Hematopoietic multipotent progenitor cell treated with erythropoietin and hydrocortisone succinate and interleukin-3 and kit ligand, for 8 days (in vitro differentiated cells): ENCODE measurements at places on chromosomes 3 and 15.

- no peak for DNase-seq
These were observed 38.3 kb upstream of the ESYT3 start for GRCh38 chr3:138395865-138396751.

DNA sequence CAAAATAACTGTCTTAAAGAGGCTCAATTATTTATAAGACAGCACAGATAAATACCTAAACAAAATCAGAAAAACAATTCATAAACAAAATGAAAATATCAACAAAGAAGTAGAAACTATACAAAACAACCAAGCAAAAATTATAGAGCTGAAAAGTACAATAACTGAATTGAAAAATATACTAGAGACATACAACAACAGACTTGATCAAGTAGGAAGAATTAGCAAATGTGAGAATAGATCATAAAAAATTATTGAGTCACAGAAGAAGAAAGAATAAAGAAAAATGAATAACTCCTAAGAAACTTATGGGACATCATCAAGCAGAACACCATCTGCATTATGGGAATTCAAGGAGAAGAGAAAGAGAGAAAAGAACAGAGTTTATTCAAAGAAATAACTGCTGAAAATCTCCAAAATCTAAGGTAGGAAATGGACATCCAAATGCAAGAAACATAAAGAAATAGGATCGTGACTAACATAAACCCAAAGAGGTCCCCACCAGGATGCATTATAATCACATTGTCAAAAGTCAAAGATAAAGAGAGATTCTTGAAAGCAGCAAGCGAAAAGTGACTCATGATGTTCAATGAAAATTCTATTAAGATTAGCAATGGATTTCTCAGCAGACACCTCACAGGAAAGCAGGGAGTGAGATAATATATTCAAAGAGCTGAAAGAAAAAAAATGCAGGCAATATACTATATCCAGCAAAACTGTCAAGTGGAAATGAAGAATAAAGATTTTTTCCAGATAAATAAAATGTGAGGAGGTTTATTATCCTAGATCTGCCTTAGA is 85.9 kb downstream of the DCLK3 start:
- no peak for DNase-seq

DNA sequence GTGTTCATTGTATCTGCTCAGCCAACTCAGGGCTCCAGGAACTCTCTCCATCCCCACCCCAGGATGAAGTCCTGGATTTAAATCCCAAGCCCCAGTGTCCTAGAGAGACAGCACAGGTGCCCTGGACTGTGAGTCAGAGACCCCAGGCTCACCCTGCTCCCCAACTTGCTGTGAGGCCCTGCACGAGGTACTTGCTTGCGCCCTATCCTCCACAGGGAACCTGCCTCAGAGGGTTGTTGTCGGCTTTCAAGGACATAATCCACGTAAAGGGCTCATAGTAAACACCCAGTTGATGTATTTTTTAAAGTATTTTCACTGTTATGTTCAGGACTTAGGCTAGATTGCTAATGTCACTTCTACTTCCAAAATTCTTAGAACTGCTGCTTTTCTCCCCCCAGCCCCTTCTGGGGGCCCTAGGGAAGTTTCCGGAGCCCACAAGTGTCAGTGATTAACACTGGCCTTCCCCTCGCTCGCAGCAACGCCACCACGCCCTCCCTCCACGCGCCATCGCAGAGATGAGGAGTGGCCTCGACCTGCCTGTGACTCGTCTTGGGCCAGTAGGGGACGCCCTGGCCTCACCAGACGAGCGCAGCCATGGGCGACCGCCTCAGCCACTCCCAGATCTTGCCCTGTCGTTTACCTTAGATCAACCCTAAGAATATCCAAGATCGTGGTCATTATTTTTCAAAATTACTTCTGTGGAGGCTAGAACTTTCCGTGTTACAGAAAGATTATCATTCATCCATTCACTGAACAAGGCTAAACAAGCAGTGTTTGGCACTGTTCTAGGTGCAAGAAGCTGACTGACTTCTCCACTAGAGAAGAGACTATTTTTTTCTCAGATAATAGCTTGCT is 6.0 kb upstream of the SRP14 start:
- peak; percentile 86 for DNase-seq

GRCh38 chr3:73056845-73057150 is 4.7 kb upstream of the EBLN2 start:
- DNase-seq = no peak

DNA sequence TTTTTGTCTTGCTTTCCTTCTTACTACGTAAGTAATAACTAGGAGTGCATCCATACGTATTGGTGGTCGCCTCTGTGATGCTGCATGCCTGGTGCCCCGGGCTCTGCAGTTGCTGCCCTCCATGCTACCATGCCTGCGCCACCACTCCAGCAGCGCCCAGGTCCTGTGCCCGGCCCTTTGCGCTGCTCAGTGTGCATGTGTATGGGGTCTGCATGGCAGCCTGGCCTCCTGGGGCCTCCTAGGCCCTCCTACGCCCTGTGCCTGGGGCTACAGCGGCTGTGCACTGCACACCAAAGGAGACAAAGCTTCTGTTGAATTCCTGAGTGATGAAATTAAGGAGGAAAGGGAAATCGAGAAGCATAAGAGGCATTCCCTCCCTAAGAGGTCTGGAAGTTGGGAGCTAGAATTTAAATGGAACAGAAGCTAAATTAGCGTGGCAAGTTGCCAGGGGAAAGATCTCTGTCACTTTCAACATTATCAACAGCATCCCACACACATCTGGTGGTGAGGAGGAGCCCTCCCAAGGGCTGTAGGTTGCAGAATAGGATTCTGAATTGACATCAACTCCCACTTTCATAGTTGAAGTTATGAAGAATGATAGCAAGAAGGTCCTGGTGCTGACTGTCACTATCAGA is 275.0 kb upstream of the CHRM5 start:
- peak; percentile 39 for DNase-seq

DNA sequence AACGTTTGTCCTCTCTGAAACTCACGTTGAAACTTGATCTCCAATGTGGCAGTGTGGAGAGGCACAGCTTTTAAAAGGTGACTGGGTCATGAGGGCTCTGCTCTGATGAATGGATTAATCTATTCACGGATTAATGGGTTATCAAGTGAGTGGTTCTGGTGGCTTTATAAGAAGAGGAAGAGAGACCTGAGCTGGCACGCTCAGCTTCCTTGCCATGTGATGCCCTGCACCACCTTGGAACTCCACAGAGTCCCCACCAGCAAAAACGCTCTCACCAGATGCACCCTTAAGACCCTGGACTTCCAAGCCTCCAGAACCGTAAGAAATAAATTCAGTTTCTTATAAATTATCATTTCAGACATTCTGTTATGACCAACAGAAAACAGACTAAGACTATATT is 2.6 kb downstream of the PPP1R2 start:
- DNase-seq = no peak

- no peak for DNase-seq
These were observed 167.1 kb upstream of the WNT5A start for GRCh38 chr3:55654123-55654760.

- DNase-seq = no peak
These were observed 84.9 kb upstream of the ACP3 start for GRCh38 chr3:132232231-132232792.

GRCh38 chr3:113070681-113071113 is 79.9 kb downstream of the GTPBP8 start:
- DNase-seq = no peak

GRCh38 chr3:14464141-14464465 is 61.7 kb downstream of the SLC6A6 start:
- DNase-seq = no peak

- no peak for DNase-seq
These were observed 12.2 kb downstream of the ZDHHC3 start for GRCh38 chr3:44963571-44964325.

- DNase-seq = no peak
These were observed 68.4 kb upstream of the TSPAN3 start for GRCh38 chr15:77139312-77139711.

- DNase-seq = no peak
These were observed 185.2 kb downstream of the ANXA2 start for GRCh38 chr15:60212536-60212935.

- DNase-seq = no peak
These were observed 86.6 kb downstream of the EDEM1 start for GRCh38 chr3:5274091-5274490.

- DNase-seq = peak; percentile 25
These were observed 126.8 kb upstream of the ARHGEF3 start for GRCh38 chr3:56928379-56929068.

DNA sequence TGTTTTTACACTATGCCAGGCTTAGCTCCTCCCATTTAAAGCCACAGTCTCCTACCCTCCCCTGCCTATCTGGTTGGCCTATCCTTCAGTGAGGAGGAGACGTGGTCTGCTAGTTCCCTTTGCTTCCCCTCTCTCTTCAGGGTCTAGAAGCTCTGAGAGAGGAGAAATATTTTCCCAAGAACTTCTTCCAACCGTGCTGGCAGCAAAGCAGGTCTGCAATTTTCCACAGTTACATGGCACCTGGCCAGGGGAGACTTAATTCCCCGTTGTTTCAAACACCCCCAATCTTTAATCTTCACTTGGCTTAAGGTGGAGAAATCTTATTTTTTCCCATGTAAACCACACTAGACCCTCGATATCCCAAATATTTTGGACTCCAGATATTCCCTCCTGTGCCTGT is 149.5 kb upstream of the MCTP2 start:
- no peak for DNase-seq

DNA sequence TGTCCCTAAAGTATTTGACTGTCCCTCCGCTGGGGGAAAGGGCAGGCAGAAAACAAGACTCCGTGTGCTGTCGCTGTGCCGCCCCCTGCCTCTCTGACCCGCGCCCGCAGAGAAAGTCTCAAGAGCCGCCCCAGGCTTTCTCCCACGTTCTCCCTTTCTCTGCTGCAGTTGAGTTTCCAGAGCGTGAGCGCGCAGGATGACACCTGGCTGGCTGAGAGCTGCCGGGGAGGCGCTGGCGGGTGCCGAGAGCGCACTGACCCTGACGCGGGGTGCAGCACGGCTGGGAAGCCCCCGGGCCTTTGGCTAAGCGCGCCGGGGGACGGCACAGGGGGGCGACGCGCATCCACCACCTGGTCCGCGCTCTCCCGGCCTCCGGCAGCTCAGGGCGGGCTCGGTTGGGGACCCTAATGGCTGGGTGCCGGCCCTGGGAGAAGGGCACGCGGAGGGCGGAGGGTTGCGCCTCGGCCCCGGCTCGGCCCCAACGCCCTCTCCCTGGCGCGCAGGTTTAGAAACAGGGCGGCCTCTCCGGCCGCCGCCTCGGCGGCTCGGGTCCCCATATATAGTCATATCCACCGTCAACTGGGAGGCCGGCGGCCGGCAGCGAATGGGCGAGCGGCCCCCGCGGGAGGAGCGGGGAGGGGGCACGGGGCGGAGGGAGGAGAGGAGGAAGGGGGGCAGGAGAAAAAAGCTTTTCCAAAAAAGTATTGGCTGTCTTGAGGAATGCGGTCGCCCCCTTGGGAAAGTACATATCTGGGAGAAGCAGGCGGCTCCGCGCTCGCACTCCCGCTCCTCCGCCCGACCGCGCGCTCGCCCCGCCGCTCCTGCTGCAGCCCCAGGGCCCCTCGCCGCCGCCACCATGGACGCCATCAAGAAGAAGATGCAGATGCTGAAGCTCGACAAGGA is at the start of gene TPM1:
TSS of gene TPM1 (plus strand) at position 774 of the 903 bp plus-strand sequence. CDS start at position 857, 83 bp downstream.
- no peak for DNase-seq

DNA sequence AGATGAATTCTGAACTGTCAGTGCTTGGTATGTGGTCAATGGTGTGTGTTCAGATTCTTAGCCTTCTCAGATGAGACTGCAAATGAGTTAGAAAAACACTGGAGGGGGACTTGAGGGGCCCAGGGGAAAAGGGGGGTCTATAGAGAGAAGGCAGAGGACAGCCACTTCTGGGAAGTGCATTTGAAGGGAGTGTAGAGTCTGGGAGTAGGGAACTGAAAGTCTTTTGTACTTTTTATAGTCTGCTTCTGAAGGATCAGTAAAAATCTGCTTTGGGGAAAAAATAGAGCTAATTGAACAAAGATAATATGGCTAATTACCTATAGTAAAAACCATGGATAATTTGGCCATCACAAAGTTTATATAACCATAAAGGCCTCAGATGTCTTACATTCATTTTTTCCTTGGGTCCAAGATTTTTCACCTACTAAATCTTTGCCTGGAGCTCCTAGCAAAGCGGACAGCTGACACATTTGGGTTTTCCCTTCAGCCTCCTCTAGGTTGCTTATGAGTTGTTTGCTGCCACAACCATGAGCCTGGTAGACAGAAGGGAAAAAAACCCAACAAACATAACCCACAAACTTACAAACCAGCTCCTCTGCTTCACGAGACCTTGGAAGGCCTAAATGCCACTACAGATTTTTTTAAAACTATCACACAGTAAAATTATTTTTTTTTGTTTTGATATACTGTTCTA is 48.8 kb downstream of the CD86 start:
- no peak for DNase-seq

- no peak for DNase-seq
These were observed 37.4 kb downstream of the CPN2 start for GRCh38 chr3:194313560-194314387.

DNA sequence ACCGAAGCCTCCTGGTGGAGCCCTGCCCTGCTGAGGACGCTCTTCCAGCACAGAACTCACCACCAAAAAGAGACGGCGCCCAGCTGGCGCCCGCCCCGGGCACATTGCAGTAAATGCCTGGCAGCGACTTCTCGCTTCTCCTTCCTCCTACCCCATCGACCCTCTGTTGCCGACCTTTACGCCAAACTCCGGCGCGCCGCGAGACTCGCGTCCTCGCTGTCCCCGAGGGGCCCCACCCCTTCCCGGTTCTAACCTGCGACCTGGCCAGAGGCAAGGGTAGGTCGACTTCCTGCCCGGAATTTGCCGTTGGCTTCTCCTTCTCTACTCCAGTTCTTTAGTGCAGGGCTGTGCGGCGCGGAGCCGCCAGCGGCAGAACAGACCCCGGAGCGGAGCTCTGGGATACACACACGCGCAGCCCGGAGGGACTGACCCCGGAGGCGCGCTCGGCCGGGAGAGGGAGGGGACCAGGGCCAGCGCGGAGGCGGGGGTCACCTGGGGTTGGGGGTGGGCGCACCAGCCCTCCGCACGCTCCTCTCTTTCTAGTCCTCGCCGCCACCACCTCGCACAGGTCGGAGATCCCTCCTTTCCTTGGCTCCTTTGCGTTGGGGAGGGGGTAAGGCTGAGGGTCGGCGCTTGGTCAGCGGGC is 226.6 kb upstream of the AZI2 start:
- no peak for DNase-seq

- DNase-seq = no peak
These were observed 1153.3 kb downstream of the ROBO1 start for GRCh38 chr3:78614486-78614885.

- DNase-seq = no peak
These were observed 1.1 kb upstream of the MYH15 start for GRCh38 chr3:108511490-108511889.

DNA sequence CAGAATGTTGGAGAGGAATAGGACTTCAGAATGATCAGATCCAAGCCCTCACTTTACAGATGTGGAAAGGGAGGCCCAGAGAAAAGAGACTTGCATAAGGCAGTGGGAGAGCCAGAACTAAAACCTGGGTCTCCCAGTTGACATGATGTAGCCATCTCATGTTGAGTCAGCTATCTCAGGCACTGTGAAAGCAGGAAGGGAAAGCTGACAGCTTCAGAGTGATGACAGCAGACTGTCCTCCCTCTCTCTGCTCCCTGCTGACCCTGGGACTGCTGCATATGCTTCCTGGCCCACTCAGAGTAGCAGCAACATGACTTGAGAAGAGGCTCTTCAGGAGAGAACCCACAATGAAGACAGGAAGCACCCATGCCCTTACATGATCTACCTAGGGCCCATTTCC is 14.7 kb downstream of the FHIT start:
- DNase-seq = no peak
